ENCODE measurements at places on chromosomes 6 and 20.

GRCh38 chr20:31707994-31708735 is 14.5 kb downstream of the BCL2L1 start:
- DNase-seq: no peak

DNA sequence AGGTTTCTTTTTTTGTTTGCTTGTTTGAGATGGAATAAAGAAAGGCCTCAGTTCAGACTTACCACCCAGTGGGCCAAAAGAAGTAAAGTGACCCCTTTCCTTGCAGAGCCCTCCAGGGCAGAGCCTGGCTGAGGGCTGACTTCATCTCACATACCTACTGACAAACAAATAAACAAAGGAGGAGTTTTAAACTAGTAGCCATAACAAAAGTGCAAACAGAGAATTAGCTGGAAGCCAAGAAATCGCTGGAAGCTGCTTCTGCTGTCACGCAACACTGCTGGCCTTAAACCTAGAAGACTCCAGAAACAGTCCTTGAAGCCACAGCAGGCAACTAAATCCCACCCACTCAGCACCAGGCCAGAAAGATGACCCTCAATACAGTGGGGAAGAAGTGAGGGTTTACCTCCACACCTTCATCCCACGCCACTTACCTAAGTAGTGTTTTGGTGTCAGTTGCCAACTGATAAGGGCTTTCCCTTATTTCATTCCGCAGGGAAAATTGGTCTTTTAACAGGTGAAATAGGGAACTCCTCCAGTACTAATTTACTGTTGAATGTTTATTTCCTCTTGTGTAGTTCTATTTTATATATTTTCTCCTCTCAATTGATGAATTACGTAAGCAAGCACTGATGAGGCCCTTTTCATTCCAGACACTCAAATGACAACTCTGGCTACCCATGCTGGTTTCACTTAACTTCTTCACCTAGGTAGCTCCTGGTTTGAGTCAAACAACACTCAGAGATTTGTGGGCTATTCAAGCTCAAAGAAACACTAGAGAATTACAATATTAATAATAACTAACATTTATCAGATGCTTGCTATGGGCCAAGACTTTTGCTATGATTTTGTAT is 46.2 kb downstream of the EDN1 start:
- DNase-seq: no peak

- no peak for DNase-seq
Measured at GRCh38 chr6:116156405-116157326, 30.7 kb upstream of the COL10A1 start.

DNA sequence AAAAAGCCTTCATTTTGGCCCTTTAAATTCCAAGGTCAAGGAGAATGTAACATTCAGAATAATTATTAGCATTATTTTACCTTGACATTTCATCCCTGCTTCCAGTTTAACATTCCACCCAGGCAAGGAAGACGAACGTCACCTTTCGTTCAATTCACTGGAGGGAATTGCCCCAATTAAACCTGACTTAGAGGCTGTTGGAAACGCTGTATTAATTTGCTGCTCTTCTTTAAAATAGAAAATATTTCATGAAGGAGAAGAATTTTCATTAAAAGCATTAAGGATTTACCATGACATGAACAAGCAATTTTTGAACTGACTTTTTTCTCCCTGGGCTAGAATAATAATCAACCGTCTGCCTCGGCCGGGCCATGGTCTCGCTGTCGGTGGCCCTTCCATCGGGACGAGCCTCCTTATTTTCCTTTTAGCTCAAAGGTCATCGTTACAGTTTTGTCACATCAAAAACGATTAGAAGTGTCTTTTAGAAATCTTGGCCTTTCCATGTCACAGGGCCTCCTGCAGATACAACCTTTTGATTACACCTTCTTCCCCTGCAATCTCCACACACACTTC is 282.9 kb upstream of the SOX4 start:
- DNase-seq: no peak

DNA sequence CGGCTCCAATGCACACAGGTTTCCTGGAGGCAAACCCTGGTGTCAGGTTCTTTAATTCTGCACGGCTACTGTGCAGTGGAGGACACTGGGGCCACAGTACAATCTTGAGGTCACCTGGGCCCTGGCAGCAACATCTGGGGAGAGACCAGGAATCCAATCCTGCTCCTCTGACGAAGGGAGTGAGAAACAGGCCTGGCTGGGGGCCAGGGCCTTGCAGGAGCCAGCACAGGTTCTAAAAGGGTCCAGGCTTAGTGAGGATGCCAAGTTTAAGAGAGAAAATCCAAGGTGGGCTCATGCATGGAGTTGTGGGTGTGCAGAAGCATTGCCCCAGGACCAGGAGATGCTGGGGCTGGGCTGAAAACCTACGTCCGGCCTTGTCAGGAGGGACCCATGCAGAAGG is 12.6 kb upstream of the THBS2 start:
- DNase-seq: no peak

- no peak for DNase-seq
Measured at GRCh38 chr6:128172081-128172480, 271.2 kb upstream of the THEMIS start.

DNA sequence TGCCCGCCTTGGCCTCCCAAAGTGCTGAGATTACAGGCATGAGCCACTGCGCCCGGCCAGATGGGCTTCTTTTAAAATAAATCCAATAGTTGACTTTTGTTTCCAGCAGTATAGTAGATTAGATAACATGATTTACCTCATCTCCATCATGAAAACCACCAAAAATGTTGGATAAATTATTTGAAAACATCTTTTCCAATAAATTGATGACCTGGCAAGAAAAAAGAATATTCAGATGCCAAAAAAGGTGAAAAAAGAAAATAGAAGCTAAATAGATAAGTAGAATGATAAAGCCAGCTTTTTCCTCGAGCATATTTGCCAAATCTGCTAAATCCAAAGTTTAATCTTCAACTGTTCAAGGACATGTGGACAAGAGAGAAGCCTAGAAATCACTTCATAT is 109.2 kb downstream of the PHF3 start:
- no peak for DNase-seq

DNA sequence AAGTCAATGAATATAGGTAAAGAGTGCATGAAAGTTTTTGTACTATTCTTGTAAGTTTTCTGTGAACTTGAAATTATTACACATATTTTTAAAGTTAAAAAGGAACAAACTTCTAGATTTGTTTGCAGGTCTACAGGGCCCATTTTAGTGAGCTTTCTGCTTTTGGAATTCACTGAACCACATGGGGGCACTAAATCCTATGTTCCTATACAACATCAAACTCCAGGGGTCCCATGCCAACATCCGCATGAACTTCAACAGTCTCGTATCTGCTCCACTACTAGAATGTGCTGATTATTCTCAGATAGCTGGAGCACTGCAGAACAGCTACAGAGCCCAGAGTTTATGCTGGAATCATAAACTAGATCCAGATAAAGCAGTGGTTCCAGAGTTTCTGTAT is 347.9 kb upstream of the SPTLC3 start:
- peak; percentile 27 for DNase-seq

- no peak for DNase-seq
Measured at GRCh38 chr6:43616725-43617472, 12.2 kb downstream of the GTPBP2 start.

- no peak for DNase-seq
Measured at GRCh38 chr6:106477790-106478189, 117.3 kb downstream of the CRYBG1 start.

- DNase-seq: no peak
Measured at GRCh38 chr6:138493413-138493812, 5.9 kb downstream of the NHSL1 start.

- no peak for DNase-seq
Measured at GRCh38 chr6:30481211-30481964, 7.9 kb upstream of the HLA-E start.

GRCh38 chr6:44315516-44315915 is 2.4 kb upstream of the AARS2 start:
- DNase-seq: no peak

DNA sequence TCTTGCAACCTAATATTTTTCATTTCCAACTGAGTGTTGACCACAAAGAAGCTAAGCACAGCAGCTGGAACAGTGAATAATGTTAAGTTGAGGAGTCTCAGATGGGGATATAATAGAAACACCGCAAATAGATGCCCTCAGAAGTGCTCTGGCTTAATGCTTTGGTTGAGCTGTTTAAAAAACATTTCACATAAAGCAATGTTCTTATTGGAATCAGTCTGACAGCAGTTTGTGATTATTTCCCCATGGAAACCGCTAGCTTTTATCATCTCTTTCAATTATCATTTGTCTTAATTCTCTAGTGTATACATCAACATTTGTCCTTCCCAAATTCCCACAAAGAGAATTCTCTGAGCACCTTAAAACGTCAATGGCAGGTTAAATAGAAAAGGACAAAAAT is 30.8 kb downstream of the METTL24 start:
- peak; percentile 59 for DNase-seq

DNA sequence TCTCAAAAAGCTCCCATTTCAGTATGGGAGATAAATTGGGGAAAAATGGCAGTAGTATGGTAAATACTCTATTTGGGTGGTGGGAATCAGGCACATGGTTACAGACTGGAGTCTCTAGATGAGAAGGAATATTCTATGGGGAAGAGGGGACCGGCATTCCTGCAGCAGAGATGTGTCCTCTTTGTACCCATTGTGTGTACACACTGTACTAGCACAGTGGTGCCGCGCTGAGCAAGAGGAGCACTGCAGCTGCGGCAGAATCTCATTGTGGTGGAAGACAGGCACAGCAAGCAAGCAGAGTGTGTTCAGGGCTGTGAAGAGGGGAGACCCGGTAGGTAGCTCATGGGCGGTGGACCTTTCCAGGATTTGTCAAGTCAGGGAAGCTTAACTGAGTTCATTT is 13.0 kb downstream of the AFDN start:
- no peak for DNase-seq

- no peak for DNase-seq
Measured at GRCh38 chr6:8193541-8193940, 91.2 kb upstream of the EEF1E1 start.

GRCh38 chr6:53833155-53833554 is 38.4 kb downstream of the LRRC1 start:
- DNase-seq: no peak

DNA sequence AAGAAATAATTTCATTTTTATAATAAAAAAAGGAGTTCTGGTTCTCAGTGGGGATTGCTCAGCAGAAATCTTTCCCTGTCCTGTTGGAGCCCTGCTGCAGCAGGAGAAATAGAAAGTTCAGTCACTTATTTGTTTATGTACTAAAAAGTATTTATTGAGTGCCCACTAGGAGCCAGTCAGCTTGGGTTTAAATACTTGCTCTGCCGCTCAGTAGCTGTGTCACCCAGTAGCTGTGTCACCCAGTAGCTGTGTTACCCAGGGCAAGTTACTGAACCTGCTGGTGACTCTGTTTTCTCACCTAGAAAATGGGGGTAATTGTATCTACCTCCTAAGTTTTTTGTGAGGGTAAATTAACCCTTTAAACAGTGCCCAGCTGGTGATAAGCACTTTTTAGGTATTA is 32.9 kb downstream of the FOXF2 start:
- DNase-seq: no peak
